Osteoblast (primary cell): ENCODE measurements at places on chromosomes 4 and X.
A peak's percentile ranks its signal among the peaks of the same experiment; 100 is the strongest.

GRCh38 chrX:112211459-112211858, 128.9 kb upstream of the TRPC5 start:
- no peak overlapping the region for H3K4me3 ChIP-seq
- H3K27ac ChIP-seq, result no peak overlapping the region
- H3K36me3 ChIP-seq, result no peaks in the 10 kb centered on the region
- no peaks in the 10 kb centered on the region for H3K27me3 ChIP-seq
- H3K4me1 ChIP-seq, result no peaks in the 10 kb centered on the region
- no peak for DNase-seq

- DNase-seq, result no peak
- H3K4me1 ChIP-seq, result no peaks in the 10 kb centered on the region
- H3K36me3 ChIP-seq, result no peaks in the 10 kb centered on the region
- H3K27ac ChIP-seq, result no peak overlapping the region
These were observed 99.8 kb downstream of the PPP1R2C start for GRCh38 chrX:42678133-42678532.

GRCh38 chr4:39255266-39255665, 72.9 kb downstream of the WDR19 start:
- H3K4me3 ChIP-seq, result no peak overlapping the region
- H3K27me3 ChIP-seq, result no peaks in the 10 kb centered on the region
- no peaks in the 10 kb centered on the region for H3K36me3 ChIP-seq
- peaks cover 31% of the 10 kb centered on the region for H3K4me1 ChIP-seq
- no peak overlapping the region for H3K27ac ChIP-seq

GRCh38 chr4:7141151-7141834, 51.0 kb upstream of the SORCS2 start:
- DNase-seq, result peak; percentile 34
- H3K27me3 ChIP-seq, result peaks cover 6% of the 10 kb centered on the region
- no peak overlapping the region for H3K4me3 ChIP-seq
- no peaks in the 10 kb centered on the region for H3K36me3 ChIP-seq

DNA sequence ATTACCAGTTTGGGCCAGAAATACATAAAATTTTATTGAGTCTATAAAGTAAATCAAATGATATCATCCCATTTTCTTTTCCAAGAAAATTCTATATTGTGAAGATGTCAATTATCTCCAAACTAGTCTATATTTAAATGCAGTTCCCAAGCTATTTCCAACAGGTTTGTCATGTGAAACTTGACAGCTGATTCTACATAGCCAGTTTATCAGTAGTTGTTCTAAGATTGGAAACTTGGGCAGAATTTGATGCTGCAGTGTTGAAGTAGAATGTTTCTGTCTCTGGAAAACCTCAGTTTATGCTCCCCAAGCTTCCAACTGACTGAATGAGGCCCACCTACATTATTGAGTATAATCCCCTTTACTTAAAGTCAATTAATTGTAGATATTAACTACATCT, 994.1 kb downstream of the PCDH7 start:
- no peak overlapping the region for H3K4me3 ChIP-seq
- H3K27me3 ChIP-seq, result no peaks in the 10 kb centered on the region
- H3K4me1 ChIP-seq, result no peaks in the 10 kb centered on the region
- H3K27ac ChIP-seq, result no peak overlapping the region
- no peak for DNase-seq
- H3K36me3 ChIP-seq, result no peaks in the 10 kb centered on the region

- no peak overlapping the region for H3K4me3 ChIP-seq
- H3K4me1 ChIP-seq, result peaks cover 36% of the 10 kb centered on the region
- no peaks in the 10 kb centered on the region for H3K27me3 ChIP-seq
- H3K27ac ChIP-seq, result peak overlapping the region; percentile 23
These were observed 102.0 kb downstream of the KLHL8 start for GRCh38 chr4:87118421-87118820.

DNA sequence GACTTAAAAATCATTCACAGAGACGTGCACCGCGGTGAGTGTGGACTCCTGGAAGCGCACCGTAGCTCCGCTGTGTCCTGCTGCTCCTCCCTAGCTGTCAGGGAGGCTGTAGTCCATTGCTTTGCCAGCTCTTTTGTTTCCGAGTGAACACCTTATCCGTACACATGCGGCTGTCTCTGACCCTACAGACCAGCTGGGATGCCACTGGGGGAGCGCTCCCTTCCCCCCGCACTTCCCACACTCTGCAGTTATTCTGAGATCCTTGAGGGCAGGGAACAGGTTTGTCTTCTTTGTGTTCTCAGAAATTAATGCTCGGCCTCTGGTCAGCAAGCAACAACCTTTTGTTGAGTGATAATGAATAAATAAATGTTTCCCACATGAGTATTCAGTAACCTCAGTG, 33.7 kb upstream of the MSANTD1 start:
- H3K4me3 ChIP-seq, result no peak overlapping the region
- H3K36me3 ChIP-seq, result peaks cover 66% of the 10 kb centered on the region
- H3K27ac ChIP-seq, result no peak overlapping the region
- H3K4me1 ChIP-seq, result no peaks in the 10 kb centered on the region

DNA sequence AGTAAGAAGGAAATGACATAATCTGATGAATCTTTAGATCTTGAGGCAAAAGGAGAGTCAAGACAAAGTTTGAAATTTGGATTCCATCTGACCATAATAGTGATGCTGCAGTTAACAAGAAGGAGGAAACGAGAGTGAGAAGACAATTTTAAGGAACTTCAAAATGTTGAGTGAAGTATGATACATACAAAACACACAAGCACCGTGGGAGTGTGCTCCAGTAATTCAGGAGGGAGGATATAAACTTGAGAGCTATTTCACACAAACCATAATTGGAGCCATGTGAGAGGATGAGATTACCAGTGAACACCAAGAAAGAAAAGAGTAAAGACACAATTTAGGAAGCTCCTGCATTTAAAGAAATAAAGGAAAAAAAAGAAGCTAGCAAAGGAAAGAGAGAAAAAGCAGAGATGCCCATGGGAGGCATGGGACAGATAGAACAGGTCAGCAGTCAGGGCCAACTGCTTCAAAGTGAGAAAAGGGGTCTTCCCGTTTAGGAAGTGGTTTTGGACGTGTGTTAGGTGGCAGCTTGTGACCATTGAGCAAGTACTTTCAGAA, 150.7 kb upstream of the SLC7A11 start:
- H3K4me3 ChIP-seq, result no peak overlapping the region
- H3K4me1 ChIP-seq, result no peaks in the 10 kb centered on the region
- no peak overlapping the region for H3K27ac ChIP-seq
- no peaks in the 10 kb centered on the region for H3K36me3 ChIP-seq
- DNase-seq, result no peak

DNA sequence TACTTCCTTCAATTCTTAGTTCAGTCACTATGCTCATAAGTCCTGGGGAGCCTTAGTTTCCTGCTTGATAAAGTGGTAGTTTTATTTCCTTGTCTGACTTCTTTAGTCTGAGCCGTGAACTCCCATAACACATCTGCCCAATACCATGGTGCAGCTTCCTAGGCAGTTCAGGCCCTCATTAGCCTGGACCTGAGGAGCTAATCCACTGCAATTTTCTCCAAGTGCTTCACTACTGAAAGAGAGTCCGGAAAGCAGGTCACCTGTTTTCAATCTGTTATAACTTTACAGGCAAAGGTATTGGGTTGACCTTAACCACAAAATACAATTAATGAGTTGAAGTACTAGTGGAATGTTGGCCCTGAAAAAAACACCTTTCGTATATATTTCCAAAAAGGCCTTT, 245.4 kb upstream of the BOD1L1 start:
- no peak for DNase-seq
- H3K27ac ChIP-seq, result no peak overlapping the region

GRCh38 chrX:38601866-38602265, 40.5 kb downstream of the TSPAN7 start:
- no peak overlapping the region for H3K4me3 ChIP-seq
- peaks cover 17% of the 10 kb centered on the region for H3K27me3 ChIP-seq
- no peak overlapping the region for H3K27ac ChIP-seq

GRCh38 chrX:30787012-30787411, 102.0 kb downstream of the TAB3 start:
- no peaks in the 10 kb centered on the region for H3K4me1 ChIP-seq
- no peaks in the 10 kb centered on the region for H3K36me3 ChIP-seq
- DNase-seq, result no peak
- no peak overlapping the region for H3K4me3 ChIP-seq
- no peak overlapping the region for H3K27ac ChIP-seq
- no peaks in the 10 kb centered on the region for H3K27me3 ChIP-seq

DNA sequence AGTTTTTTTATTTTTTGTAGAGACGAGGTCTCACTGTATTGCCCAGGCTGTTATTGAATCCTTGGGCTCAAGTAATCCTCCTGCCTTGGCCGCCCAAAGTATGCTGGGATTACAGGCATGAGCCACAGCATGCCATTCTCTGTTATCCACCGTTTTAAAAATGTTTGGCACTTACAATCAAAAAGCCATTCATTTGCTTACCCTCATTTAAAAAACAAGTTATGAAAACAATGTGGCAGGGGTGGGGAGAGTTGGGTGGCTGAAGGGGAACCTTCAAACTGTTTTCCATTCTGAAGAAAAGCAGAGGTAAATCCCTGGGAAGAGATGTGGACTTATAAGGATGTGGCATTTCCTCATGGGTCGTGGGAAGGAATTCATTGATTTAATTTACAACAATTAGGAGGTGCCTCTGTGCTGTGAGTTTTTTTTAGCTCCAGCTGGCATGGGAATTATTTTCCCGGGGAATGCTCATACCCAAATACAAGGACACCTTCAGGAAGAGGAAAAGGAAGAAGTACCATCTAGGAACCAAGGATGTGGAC, 103.5 kb downstream of the MID1 start:
- no peak overlapping the region for H3K4me3 ChIP-seq
- no peaks in the 10 kb centered on the region for H3K36me3 ChIP-seq
- H3K27me3 ChIP-seq, result no peaks in the 10 kb centered on the region
- DNase-seq, result no peak
- no peak overlapping the region for H3K27ac ChIP-seq

DNA sequence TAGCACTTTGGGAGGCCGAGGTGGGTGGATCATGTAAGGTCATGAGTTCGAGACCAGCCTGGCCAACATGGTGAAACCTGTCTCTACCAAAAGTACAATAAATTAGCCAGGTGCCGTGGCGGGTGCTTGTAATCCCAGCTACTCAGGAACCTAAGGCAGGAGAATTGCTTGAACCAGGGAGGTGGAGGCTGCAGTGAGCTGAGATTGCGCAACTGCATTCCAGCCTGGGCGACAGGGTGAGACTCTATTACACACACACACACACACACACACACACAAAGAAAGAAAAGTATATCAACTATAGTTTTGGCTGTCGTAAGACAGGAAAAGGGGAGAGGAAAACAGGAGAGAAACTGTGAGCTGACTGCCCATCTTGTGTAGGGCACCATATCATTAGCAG, 171.7 kb downstream of the ADAMTS3 start:
- H3K4me3 ChIP-seq, result no peak overlapping the region
- no peaks in the 10 kb centered on the region for H3K4me1 ChIP-seq

DNA sequence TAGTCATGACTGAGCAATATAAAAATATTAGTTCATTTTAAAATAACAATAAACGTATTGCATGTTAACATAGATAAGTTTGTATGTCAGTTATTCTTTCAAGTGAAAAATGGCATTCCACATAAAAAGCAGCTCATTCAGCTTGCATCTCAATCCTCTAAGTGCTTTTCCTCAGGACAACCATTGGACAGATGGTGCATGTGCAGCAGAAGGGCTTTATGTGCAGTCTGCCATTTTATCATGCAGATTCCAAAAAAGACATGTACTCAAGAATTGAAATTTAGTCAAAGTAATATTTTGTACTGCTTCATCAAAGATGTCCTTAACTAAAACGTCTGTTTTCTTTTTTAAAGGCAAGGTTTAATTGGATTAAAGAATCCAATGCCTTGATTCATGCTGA, 93.4 kb downstream of the RS1 start:
- H3K27me3 ChIP-seq, result no peaks in the 10 kb centered on the region
- peaks cover 7% of the 10 kb centered on the region for H3K4me1 ChIP-seq
- H3K4me3 ChIP-seq, result no peak overlapping the region

DNA sequence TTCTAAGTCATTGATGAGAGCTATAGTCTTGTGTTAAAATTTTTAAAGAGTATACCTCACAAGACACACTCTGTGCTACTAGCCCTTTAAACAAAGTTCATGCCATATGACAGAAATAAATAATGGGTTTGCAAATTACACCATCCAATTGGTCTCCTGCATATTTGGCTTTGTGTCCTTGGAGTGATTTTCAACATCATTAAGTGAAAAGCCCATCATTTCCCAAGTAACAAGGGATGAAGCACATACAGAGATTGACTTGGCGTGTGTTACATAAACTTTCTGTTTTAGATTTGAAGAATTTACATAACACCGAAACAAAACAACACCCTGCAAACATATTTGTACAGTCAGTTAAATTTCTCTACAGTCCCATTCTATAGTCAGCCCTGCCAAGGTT, 216.9 kb upstream of the NEIL3 start:
- DNase-seq, result no peak
- no peaks in the 10 kb centered on the region for H3K4me1 ChIP-seq
- H3K27ac ChIP-seq, result no peak overlapping the region
- no peak overlapping the region for H3K4me3 ChIP-seq
- H3K36me3 ChIP-seq, result no peaks in the 10 kb centered on the region

DNA sequence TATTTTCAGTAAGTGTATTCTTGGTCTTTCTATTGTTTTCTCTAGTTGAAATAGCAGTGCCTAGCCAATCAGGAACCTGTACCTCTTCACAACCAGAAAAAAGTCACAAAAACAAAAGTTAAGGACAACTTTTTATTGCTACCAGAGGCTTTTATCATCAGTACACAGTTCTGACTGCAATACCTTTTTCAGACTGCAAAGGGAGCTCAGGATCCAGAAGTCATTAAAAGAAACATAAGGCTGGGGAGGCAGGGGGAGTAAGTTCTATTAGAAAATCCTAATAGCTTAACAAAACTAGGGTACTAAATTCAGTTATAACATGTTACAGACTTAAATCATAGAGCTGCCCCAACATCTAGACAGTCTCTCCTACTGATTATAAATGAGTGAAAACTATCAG, 28.8 kb downstream of the CCNI start:
- H3K4me3 ChIP-seq, result no peak overlapping the region
- no peaks in the 10 kb centered on the region for H3K27me3 ChIP-seq
- H3K36me3 ChIP-seq, result peaks cover 45% of the 10 kb centered on the region

- no peaks in the 10 kb centered on the region for H3K27me3 ChIP-seq
- H3K4me3 ChIP-seq, result no peak overlapping the region
- no peaks in the 10 kb centered on the region for H3K36me3 ChIP-seq
- no peak for DNase-seq
- no peak overlapping the region for H3K27ac ChIP-seq
These were observed 39.7 kb downstream of the TRIM61 start for GRCh38 chr4:164937576-164938270.

DNA sequence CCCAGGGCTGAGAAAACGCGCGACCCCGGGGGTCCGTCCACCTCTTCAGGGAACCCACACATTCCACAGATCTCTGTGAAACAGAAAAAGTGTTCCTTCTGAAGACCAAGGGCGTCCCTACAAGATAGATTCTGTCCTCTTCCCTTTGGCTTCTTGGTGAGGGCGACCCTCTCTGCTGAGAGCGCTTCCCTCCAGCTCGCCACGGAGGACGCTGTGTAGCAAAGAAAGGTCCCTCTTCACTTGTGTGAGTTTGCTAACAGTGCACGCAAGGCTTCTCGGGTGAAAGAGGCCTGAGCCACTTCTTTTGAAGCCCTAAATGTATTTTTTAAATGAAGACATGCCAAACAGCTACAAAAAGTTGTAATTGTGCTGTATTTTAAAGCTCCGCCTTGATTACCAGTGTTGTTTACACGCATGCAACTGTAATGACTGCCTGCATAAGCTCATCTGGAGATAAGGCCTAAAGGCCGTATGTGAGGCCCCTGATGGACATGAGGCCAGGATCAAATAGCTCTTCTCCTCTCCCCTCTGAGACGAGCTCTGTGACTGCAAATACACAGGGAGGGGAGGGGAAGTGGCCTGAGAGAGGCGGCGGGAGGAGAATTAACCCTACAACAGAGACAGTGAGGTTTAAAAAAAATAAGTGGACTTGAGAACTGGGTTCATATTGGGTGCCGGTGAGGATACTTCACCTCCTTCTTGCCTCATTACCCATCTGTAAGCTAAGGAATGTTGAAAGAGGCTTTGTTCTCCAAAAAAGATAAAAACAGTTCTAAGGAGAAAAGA, 95.5 kb downstream of the SOWAHB start:
- no peak overlapping the region for H3K4me3 ChIP-seq
- H3K36me3 ChIP-seq, result no peaks in the 10 kb centered on the region
- peak overlapping the region; percentile 32 for H3K27ac ChIP-seq
